ENCODE measurements at places on chromosomes 16 and 17.

DNA sequence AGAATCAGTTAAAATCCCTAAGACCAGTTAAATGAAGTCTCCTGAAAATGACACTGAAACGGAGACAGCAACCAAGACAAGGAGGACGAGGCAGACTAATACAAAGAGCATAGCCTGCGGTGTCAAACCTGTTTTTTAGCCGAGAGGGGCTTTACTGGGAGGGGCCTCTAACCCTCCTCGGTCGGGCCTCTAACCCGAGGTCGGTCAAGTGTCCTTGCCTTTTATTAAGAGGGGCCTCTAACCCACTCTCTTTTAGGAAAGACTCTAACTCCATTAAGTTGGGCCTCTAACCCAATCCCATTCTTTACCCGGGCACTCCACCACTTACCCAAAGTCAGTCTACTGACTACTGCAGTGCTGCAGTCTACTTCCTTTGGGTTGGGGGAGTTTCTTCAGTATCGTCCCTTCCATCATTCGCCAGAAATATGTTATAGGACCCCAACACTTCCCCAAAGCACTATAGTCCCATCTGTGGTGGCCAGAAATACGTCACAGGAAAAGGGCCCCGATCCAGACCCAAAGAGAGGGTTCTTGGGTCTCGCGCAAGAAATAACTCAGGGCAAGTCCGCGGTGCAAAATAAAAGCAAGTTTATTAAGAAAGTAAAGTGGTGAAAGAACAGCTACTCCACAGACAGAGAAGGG lies 39.2 kb upstream of the ARL4D start:
- no peak for DNase-seq

DNA sequence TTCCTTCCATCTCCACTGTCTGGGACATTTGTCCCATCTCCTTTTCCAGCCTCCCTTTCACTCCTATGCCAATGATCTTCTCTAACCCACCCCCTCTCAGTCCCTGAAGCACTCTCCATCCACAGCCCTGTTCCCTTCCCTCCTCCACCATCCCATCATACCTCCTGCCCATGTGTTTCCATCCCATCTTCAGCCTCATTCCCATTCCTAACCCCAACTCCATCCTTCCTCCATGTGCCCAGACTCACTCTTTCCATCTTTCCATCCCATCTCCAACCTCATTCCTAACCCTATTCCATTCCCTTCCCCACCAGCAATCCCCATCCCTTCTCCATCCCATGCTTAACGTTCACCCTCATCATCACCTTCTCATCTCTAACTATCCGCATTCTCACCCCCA lies 4.3 kb downstream of the IL27 start:
- DNase-seq, result no peak

- no peak for DNase-seq
These were observed 5.0 kb upstream of the ALDH3A1 start for GRCh38 chr17:19753051-19753509.

- DNase-seq, result no peak
These were observed 129.8 kb upstream of the TOM1L1 start for GRCh38 chr17:54770836-54771235.

DNA sequence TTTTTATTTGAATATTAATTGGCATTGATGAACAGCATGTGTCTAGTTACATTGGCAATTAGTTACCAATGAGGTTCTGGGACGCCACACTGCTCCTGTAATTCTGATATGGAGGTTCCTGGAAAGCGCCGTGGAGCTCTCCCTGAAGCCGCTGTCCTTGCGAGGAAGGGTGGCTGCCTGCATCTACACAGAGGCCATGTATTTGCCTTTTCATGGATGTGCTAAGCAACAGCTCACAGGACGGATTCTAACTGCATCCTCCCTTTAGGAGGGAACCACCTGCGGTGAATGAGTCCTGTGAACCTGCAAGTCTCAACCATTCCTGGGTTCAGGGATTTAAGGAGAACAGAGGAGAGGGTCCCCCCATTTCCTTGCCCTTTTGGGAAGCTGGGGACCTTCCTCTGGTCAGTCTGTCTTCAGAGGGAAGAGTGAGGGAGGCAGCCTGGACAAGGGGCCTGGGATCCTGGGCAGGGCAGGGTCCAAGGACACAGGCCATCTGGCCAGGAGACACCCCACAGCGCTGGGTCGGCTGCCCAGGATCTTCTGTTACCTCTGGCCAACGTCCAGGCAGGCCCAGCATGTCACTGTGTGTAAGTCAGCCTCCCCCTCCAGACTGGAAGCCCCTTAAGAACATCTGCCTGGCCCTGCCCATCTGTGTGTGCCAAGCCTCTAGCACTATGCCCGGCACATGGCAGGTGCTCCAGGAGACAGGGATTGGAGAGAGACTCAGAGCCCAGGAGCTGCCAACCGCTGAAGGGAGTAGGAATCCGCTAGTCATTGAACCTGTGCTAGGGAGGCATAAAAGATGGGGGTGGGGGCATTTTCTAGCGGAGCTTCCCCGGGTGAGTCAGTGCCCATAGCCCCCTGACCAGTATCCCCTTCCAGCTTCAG lies 314.1 kb upstream of the TNRC6C start:
- no peak for DNase-seq

GRCh38 chr17:20174588-20175265 lies 165.6 kb downstream of the SPECC1 start:
- DNase-seq, result no peak

All from MM.1S (cell line).